ENCODE measurements at places on chromosomes 12 and 14. TPM values are rescaled to one million over a fixed set of nuclear protein-coding genes. Genes with fewer than 3 reads are reported as not detected.
A peak's percentile ranks its signal among the peaks of the same experiment; 100 is the strongest.

DNA sequence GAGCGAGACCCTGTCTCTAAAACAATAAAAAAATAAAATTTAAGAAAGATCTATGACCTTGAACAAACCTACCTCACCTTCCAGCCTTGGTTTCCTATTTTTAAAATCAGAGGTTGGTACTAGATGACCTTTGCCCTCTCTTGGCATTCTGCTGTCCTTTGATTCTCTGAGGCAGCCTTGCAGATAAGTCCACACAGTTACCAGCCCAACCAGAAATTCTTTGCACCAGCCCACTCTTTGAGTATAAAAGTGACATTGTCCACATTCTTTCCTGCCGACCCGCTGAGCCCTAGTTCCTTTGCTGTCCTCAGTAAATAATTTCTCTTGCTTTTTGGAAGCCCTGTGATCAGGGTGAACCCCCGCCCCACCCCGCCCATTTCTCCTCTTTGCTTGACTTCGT, 150.4 kb downstream of the PHETA1 start:
- no peak for DNase-seq

DNA sequence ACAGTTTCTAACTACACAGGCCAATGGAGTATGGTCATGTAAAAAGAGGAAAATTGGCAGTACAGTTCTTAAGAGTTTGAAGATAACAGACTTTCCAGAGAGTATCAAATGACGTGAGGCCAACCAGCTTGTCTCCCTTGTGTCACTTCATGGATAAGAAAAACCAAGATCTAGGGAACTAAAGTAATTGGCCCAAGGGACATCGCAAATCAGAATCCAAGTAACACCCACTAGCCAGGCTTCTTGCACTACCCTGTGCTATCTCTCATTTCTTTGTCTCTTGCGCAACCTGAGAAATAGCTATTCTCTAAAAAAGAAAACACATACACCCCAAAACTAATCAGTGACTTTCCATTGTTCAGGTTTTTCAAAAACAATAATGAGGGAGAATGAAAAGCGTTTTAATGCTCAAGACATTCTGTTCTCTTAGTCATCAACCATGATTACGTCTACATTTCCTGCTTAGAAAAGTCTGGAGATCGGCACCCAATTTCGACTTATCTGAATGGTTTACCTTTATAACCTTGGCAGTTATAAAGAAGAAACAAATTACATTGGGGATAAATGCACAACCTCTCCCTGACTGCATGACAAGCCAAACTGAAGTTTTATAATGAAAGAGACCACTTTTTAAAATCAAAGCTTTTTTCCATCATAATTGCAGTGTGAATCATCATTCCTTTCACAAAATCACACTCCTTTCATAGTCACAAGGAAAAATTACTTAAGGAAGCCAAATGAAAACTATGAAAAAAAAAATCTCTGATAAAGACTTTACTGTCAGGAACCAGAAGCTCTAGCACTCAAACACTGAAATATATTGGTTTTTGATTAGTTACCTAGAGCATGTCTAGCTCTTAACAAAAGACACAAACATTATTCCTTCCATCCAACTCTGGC, 42.1 kb downstream of the TMTC1 start:
- no peak for DNase-seq

DNA sequence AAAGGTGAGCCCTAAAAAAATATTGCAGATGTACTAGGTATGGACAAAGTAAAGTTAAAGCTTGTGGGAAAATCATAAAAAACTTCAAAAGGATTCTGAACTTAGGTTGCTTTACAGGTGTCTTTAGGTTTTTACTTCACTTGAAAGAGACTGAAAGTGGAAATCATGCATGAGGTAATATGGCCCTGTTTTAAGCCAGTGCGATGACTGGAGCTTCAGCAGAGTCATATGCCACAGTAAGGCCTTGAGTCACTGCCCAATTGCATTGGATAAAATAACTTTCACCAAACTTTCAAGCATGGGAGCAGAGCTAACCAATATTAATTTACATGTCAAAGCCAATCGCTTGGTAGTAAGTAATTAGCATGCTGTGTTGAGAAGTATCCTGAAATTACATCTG, 63.9 kb upstream of the TMEM260 start:
- DNase-seq: no peak

DNA sequence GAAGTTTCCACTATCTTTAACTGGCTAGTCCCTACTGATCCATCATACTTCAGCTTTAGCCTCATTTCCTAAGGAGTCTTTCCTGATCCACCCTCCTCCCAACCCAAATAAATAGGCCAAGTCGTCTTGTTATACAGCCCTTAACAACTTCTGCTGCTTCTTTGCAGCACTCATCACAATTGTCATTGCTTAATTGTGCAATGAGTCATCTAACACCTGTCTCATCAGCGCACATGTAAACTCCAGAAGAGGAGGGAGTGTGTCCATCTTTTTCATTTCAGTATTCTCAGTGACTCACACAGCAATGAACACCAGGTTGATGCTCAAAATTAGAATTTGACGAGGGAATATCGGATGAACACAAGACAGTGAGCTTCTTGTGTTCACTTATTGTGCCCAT, 87.3 kb downstream of the SUDS3 start:
- no peak for DNase-seq

DNA sequence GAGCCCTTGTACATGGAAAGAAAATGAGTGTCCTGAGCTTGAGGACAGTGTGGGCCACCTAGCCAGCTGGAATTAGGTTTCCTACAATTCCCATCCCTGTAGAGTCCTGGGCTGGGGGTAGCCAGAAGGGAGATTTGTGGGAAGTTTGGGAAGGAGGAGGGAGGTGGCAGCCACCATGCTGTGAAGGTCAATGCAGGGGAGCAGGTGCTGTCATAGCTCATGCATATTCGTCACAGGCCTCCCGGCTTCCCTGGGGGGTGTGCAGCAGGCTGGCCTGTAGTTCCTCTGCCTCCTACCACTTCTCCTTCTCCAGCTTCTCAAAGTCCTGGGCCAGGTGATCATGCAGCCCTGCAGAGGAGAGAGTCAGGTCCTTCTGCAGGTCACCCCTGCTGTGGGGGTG, 121.3 kb downstream of the TBX3 start:
- DNase-seq: no peak

- no peak for DNase-seq
Observed at GRCh38 chr12:56333197-56333678, 562 bp downstream of the PAN2 start.

- no peak for DNase-seq
Observed at GRCh38 chr12:96425951-96426350, 25.7 kb upstream of the CDK17 start.

GRCh38 chr14:102694530-102695166, 82.6 kb upstream of the TRAF3 start:
- peak; percentile 66 for DNase-seq

- DNase-seq: no peak
Observed at GRCh38 chr14:35355981-35356841, 48.3 kb downstream of the NFKBIA start.

- no peak for DNase-seq
Observed at GRCh38 chr14:89926694-89927093, 27.8 kb downstream of the EFCAB11 start.

LBHD2 gene
- not detected for polyA plus RNA-seq

KRT6C gene
- polyA plus RNA-seq: not detected

TAS2R9 gene
- not detected for polyA plus RNA-seq

AKAP3 gene
- 3.0 TPM for polyA plus RNA-seq

VRTN gene
- 0.04 TPM for polyA plus RNA-seq

FLRT2 gene
- 49.4 TPM for polyA plus RNA-seq
